AML-193 (cell line): ENCODE measurements at places on chromosomes 2 and 18.

DNA sequence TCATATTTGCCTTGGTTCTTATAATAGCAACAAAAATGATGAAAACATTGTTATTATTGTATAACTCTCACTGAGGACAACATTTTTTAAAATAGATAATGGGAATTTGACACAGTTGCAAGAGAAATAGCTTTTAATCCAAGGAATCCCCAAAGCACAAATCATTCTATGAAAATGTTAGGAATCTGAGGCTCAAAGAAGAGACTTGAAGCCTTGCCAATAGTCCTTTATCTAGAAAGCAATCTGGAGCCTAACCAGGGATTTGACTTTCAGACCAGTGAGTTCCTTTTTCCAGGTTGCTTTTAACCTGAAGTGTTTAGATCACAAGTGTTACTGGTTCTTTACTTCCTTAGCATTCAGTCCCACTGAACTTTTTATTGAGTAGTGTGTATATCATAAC lies 574.5 kb upstream of the ZEB2 start:
- no peak for DNase-seq

DNA sequence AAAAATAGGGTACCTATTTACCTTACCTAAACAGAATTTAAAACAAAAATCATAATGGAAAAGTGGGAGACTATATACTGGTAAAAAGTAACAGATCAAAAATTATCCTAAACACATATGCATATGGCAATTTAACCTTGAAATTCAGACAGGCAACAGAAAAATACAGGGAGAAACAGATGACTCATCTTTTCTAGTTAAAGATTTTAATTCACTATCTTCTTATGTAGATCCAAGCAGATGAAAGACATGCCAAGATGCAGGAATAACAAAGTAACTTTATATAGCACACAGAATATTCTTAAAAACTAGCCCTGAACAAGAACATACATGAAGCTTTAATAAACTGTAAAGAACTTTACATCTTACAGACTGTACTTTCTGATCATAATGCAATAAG lies 30.9 kb downstream of the PRPF40A start:
- no peak for DNase-seq

DNA sequence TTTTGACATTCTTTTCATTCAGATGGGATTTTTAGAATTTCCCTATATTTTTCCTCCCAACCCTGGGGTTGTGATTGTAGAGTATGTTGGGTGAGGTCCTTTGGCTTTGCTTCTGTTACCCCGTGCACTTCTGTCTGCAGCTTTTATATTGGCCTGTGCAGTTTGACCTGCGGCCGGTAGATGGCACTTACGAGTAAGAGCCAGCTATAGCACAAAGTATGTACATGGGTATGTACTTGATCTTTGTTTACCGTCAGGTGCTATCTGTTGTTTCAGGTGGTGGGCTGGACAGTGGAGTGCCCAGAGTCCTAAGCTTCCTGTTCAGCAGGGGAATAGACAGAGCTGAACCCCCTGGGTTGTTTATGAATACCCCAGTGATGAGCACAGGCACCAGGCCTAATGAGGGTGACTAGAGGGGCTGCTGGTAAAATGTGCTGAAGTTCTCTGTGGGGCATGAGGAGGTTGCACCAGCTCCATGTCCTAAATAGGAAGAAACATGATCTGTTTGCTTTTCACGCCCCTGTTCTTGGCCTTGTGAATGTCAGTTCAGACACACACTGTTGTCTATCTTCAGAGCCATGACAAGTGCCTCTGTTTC lies 58.9 kb upstream of the THUMPD2 start:
- DNase-seq: peak; percentile 39

DNA sequence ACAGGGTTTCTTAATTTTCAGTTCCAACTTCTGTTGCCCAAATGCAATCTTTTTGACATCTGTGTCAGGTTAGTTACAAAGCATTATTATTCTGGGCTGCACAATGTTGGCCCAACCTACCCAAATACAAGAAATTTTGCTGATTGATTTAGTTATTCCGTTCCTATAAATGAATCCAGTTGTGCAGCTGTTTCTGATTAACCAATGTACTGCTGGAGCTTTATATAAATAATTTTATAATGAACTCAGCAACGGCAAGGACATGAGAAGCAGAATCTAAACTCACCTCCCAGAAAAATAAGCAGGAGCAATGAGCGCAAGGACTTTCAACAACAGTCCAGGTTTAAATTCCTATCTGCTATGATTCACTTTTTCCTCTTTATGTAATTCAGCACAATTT lies 76.3 kb upstream of the WIPF1 start:
- DNase-seq: no peak

GRCh38 chr2:237485844-237486243 lies 1.2 kb upstream of the MLPH start:
- no peak for DNase-seq

DNA sequence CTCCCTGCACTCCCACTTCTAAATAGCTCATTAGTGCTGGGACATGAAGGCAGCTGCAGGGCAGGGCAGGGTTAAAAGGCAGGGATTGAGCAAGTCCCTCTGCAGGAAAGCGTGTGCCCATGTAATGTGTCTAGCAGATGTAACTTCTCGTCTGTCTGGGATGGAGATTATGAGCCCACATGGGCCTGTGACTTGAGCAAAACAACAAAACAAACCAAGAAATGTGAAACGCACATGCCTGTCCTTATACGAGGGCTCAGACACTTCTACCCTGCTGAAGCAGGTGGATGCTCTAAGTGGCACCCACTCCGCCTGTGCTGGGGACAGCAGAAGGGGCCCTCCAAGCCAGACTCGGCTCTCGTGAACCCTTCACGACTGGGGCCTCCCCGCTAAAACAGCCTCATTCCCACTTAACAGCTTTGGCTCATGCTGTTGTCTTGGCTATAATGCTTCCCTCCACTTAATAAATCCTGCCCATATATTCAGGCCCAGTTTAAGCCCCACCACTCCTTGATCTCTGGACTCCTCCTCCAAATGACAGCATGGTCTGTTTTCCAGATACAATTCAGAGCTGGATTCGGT lies 40.9 kb downstream of the TMEM247 start:
- DNase-seq: no peak

DNA sequence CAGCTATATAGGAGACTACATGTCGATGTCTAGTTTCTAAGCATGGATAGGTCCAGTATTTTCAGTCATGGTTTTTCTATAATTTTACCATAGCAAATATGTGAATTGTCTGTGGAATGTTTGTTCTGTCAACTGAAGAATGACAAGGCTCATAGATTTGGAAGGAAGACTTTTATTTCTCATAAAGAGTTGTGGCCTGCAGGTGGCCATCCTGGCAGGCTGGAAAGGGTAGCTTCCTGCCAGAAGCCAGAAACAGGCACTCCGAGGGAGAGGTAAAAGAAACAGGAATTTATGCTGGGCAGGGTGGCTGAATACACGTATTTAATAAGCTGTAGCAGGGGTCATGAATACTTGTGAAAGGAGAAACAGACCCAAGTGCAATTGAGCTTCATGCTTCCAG lies 182.1 kb downstream of the PARD3B start:
- no peak for DNase-seq

DNA sequence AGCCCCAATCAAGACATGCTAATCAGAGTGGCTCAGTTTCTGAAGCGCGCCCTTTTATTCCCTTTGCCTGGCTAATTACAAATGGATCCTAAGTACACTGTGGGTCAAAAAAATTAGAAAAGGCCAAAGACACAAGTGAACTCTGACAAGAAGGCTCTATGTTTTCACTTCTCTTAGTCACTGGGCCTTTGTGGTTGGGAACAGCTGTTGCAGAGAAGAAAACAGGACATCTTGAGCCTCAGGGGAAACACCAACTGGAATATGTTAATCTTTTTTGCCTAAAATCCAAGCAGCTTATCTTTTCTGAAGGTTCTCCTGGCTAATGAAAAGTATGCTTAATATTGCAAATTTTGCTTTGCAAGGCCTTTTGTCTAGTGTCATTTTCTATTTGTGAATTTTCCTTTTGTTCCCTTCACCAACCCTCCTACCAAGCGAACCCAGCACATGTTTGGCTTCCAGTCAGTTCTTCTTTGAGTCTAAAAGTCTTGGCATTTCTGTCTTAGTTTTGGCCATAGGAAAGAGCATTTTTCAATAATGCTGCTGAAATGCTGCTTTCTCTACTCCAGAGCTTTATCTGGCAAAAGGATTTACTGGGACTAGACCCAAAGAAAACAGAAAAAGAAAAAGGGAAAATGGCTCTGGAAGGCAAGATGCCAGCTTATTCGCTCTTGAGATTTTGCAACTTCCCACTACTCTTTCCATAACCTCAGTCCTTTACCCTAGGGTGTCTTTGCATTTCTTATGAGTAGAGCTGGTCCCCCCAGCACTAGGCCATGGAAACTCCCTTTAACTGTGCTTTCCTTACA lies 440.2 kb upstream of the ST6GAL2 start:
- no peak for DNase-seq

DNA sequence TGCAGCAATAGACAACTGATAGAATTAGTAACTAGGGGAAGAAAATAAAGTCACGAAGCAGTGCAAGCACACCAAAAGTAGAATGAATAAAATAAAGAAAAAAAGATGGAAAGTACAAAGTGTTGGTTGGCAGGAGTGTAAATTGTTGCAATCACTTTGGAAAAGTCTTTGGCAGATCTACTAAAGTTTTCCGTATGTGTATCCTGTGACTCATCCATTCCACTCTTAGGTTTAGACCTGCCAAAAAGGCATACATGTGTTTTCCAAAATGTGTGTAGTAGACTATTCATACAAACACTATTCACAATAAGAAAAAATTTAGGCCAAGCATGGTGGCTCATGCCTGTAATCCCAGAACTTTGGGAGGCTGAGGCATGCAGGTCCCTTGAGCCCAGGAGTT lies 282.1 kb upstream of the FSIP2 start:
- no peak for DNase-seq

DNA sequence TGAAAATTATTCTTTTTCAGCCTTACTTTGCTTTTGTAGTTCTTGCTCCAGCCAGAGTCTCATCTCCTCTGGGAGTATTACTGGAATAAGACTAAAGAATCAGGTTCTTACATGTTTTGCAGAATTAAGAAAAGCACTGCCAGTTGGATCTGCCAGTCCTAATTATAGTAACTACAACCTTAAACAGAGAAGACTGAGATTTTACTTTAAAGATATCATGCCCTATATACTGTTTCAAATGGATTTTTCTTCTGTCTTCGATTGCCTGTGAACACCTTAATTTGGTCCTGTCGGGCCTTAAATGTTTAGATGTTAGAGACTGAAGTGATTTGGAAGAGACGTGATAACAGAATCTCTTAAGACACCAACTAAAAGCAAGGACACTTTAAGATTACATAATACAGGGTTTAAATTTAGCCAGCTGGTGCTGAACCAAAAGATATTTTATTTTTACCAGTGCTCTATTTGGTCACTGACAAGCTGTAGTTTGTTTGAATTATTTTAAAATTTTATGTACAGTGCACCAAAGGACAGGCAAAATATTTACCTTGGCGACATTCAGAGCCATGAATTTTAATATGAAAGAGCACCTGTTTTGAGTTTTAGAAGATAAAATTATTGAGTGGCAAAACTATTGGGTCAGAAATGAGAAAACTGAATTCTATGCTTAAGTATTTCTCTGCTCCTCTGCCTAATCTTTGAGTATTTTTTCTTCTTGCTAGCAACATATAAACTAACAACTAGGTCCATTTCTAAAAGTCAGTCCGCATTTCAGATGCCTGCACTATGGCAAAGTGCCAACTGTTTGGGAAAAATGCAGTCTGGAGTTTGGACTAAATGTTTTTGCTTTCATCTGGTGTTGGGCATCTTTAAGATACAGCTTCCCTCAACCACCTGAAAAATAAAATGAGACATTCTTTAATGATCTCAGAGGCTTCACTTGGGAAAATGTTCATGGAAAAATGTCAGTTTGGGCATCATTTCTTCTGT lies 300.0 kb downstream of the XIRP2 start:
- no peak for DNase-seq

DNA sequence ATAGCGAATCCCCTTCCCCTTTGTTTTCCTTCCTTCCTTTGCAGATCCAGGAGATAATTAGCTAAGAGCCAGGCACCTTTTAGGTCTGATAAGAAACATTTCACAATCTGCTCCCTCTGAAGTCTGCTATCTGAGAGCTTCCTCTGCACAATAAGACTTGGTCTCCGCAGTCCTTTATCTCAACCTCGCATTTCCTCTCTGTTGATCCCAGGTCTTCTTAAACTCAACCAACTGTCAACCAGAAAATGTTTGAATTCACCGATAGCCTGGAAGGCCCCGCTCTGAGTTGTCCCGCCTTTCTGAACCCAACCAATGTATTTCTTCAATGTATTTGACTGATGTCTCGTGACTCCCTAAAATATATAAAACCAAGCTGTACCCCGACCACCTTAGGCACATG lies 78.4 kb upstream of the CTDP1 start:
- DNase-seq: no peak

DNA sequence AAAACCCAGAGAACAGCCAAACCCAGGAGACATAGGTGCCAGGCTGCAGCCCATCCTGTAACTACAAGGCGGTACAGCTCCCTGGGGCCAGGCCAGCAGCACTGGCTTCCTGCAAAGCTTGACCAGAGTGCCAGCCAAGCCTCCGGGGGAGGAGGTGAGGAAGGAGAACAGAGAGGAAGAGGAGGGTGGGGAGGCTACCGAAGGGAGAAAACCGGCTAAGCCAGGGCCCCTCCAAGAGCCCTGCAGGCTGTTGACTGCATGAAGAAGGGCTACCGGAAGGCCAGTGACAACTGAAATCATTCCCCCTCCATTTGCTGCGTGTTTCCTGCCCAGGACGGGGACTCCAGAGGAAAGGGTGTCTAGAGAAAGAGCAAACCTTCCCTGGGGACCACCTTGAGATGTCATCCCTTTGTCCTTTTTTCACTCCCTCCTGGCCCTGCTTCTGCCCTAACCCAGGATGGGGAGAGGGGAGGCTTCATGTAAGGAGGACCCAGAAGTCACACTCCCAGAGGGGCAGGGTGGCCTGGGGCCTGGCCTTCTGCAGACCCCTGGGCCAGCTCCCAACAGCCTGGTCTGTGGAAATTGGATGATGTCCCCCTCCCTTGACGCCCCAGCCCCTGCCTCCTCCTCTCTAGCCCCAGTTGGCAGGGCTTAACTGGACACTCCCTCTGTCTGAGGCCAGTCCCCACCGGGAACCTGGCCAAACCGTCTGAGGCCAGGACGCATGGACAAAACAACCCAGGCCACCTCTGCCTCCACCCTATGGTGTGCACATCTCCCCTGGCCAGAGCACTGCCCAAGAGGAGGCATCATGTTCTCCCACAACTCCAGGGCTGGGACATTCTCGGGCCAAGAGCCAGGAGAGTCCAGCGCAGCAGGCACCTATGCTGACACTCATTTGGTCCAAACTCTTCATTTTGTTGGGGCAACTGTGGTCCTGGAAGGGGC lies 207.8 kb downstream of the CYP26B1 start:
- DNase-seq: no peak

- no peak for DNase-seq
These were observed 88.0 kb downstream of the AFF3 start for GRCh38 chr2:100054426-100054825.

DNA sequence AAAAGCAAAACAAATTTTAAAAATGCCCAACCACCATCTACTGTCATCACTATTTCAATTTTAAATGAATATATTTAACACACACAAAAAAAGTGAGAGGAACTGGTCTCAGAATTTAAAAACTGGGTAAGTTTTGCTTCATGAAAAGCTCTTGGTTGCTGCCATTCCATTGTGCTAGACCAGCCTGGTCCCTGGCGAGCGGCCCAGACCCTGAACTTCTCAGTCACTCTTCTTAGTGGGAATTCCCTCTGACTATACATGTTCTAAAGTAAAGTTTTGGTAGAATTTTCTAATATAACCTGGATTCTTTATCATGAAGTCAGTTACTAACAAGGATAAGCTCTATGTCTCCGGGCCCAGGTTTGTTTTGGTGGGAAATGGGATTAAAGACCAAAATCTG lies 34.8 kb upstream of the TMEM177 start:
- DNase-seq: no peak

- DNase-seq: no peak
These were observed 136.6 kb upstream of the EPC2 start for GRCh38 chr2:148507970-148508369.

- DNase-seq: no peak
These were observed 62.7 kb upstream of the GATA6 start for GRCh38 chr18:22106536-22107292.
